ENCODE measurements at places on chromosomes 1 and 21.

DNA sequence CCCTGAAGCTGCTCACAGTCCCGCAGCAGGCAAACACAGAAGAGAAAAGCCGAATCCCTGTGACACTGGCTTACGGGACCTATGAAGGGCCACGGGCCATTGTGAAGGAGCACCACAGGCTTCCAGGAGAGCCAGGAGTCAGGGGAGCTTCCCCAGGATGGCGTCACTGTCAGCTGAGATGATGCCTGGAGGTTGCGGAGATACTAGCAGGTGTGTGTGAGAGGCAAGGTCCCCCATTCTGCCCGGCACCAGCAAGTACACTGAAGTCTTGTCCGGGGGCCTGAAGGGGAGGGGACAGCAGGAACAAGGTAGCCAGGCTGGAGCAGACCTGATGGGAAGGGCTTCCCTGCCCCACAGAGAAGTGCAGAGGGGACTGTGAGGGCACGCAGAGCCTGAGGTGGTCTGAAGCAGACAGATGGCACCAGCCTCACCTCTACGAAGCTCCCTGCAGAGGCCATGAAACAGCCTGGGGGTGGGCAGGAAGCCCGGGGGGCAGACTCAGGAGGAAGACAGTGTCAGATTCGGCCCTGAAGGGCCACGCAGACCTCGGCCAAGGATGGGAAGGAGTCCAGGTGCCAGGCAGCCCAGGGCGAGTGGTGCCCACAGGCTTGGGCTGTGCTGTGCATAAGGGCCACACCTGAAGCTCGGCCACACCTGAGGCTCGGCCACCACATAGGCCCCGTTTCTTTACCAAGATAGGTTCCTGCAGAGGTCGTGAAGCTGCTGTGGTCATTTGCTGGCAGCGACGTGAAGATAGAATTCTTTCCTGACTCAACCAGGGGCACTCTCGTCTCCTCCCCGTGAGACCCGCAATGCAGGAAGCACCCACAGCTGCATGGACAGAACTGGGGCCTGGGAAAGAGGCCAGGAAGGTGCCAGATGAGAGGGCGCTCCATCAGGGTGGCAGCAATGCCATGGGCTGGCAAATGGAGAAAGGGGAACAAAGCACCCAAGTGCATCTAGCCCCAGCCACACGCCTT is 10.1 kb downstream of the TCP10L start:
- no peak for DNase-seq

DNA sequence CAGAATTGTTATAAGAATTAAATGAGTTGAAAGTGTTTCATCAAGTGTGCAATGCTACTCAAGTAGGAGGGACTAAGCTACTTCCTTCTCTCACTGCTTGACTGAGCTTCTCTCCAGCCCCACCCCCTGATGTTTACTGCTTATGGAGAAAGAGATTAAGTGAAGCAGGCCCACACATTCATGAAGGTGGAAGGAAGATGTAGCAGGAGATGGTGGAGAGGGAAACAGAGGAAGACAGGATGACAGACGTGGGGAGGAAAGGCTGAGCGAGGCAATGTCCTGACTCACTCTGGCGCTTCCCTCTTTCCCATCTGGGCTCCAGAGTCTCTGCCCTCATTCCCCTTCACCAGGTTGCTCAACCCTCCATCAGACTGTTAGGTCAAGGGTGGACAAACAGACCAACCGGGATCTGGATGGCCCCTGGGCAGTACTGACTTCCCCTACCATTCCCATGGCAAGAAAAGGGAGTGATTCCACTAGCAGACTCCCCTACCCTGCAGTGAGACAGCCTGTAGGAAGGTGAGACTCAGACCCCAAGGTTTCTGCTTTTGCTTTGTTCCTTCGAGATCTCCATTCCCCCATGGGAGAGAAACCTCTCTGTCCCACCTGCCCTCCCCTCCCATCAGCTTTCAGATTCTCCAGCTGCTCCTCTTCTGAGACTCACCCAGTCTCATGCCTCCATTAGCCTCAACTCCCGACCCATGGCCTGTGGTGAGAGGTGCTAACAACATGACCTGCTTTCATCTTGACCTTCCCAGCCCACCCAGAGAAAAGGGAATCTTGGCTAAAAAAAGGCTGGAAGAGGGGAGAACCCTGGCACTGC is 3.1 kb upstream of the ARHGEF2 start:
- DNase-seq = no peak

GRCh38 chr1:13697738-13698137 is 2.2 kb upstream of the PRDM2 start:
- DNase-seq = no peak

GRCh38 chr1:117654493-117655219 is 48.8 kb downstream of the TENT5C start:
- DNase-seq = no peak

- no peak for DNase-seq
These were observed 4.9 kb upstream of the AKR1A1 start for GRCh38 chr1:45545553-45546310.

- no peak for DNase-seq
These were observed 50.3 kb downstream of the MYSM1 start for GRCh38 chr1:58649555-58649954.

- DNase-seq = no peak
These were observed 28.4 kb downstream of the MAPKAPK2 start for GRCh38 chr1:206713070-206713469.

DNA sequence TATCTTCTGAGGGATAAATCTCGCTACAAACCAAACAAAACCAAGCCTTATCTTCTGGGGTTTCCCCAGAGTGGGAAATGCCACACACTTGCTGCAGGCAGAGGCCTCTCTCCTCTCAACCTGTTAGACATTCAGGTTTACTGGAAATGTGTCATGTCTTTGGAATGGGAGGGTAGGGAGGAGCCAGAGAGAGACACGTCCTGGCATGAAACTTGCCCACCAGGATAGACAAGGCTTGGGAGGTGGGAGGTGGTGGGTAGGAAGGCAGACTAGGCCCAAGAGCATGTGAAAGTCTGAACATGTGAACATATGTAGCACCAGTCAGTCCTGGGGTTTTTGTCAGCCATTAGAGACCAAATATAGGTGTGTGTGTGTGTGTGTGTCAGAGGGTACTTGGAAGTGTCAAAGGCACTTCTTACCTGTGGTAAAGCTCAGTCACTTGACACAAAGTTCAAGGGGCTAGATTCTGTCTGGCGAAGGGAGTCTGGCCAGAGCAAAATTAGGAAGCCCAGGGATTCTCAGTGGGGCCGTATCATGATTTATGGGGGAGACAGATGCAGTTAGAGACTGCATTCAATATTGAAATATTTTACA is 32.4 kb upstream of the PIGC start:
- DNase-seq = no peak

DNA sequence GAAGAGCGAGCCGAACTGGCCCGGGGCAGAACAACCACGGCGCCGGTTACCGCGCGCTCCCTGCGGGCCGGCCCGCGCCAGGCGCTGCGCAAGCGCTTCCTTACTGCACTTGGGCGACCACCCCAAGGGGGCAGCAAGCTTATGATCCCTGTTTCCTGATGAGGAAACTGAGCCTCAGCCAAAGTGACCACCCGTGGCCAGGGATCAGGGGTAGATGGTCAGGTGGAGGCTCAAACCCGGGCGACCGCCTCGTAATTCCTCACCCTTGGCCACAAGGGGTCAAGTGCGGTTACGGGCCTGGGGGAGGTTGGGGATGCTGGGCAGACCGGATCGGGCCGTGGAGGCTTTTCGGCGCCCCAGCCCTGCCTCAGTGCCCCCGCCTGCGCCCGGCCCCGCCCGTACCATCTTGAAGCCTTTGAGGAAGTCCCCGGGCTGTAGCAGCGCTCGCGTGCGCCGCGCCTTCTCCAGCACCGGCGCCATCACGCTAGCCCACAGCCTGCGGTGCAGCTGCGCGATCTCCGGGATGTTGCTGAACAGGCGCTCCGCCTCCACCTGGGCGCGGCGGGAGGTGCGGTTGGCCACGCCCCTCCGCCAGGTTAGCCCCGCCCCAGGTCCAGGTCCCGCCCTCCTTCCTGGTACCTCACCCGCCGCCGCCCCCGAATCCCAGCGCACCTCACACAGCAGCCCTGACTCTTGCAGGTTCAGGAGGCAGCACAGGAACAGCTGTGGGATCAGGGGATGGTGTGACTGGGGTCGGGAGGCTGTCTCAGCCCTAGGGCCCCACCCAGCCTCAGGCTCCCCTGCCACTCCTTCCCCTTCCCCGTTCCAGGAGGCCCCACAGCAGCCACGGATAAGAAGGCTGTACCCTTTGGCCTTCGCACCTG is 5.4 kb upstream of the TNFRSF25 start:
- no peak for DNase-seq

DNA sequence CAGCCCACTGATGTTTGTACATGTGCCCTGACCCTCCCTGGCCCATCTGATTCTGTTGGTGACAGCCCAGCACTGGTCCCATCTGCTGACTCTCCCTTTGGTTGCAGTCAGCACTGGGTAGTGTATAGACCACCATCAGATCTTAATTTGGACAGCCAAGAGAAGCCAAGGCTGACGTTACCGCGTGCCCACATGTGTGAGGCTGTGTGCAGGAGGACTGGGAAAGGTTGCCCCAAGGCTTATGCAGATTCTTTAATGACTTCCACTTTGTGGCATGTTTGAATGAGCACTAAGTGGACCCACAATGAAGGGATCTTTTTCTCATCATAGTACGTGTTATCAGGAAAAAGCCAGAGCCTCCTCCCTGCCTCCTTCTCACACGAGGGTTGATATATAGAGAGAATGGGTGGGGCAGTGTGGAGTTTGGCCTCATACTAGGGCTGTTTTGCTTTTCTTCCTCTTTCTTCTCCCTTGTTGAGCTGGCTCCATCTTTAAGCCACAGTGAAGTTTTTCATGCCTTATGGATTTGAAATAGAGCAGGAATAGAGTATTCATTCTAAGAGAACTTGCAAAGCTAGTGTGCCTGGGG is 93.5 kb downstream of the NAV1 start:
- DNase-seq = no peak

GRCh38 chr1:184426278-184426674 is 39.4 kb downstream of the C1orf21 start:
- DNase-seq = no peak

- DNase-seq = no peak
These were observed 41.6 kb upstream of the EDN2 start for GRCh38 chr1:41525891-41526587.

DNA sequence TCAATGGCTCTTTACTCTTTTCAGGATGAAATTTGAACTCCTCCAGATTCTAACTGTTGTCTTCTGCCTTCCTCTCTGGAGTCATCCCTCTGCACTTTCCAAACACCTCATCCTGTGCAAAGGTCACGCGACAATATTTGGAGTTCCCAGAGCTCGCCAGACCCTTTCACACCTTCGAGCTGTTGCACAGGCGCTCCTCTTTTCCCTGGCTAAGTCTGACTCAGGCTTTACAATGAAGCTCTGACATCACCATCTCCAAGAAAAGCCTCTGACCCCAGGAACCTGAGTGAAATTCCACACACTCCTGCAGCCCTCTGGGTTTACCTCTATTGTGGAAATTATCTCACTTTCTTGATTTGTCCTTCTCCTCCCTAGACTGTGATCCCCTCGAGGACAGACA is 270.3 kb downstream of the RGS7 start:
- DNase-seq = no peak

- DNase-seq = no peak
These were observed 98.0 kb upstream of the BCAR3 start for GRCh38 chr1:93779540-93780165.

- no peak for DNase-seq
These were observed 37.5 kb downstream of the LRRC3 start for GRCh38 chr21:44492567-44493385.

DNA sequence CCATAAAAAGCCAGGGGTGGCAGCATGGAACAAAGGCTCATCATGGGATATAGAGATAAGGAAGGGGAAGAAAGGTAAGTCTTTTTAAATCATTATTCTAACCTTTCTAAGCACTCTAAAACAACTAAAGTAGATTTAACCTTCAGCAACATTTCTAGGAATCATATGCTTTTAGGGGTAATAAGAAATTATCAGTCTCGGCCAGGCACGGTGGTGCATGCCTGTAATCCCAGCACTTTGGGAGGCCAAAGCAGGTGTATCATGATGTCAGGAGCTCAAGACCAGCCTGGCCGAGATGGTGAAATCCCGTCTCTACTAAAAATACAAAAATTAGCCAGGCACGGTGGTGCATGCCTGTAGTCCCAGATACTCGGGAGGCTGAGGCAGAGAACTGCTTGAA is 20.3 kb upstream of the PHTF1 start:
- DNase-seq = no peak

DNA sequence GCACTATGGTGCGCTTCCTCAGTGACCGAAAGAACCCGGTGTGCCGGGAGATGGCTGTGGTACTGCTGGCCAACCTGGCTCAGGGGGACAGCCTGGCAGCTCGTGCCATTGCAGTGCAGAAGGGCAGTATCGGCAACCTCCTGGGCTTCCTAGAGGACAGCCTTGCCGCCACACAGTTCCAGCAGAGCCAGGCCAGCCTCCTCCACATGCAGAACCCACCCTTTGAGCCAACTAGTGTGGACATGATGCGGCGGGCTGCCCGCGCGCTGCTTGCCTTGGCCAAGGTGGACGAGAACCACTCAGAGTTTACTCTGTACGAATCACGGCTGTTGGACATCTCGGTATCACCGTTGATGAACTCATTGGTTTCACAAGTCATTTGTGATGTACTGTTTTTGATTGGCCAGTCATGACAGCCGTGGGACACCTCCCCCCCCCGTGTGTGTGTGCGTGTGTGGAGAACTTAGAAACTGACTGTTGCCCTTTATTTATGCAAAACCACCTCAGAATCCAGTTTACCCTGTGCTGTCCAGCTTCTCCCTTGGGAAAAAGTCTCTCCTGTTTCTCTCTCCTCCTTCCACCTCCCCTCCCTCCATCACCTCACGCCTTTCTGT is 7.3 kb upstream of the PIGV start:
- no peak for DNase-seq

GRCh38 chr1:173148971-173149370 is 58.2 kb downstream of the TNFSF4 start:
- no peak for DNase-seq

DNA sequence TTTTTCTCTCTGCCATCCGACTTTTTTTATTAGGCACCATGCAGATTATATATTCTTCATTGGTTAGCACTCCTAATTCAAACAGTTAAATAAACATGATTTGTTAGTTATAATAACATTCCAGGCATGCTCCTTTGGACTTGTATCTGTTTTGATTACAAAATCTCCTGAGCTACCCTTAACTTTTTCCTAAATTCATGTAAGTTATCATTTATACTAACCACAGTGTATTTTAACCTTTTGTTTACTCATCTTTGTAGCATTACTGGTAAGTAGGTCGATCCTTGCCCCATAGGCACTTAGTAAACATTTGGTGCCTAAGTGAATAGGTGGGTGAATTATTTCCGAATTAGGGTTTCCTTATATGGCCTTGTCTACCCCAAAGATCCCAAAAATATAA is 43.8 kb downstream of the MIER1 start:
- DNase-seq = no peak

- no peak for DNase-seq
These were observed 5.0 kb downstream of the PPOX start for GRCh38 chr1:161171191-161171590.

GRCh38 chr1:247561711-247562110 is 12.8 kb downstream of the GCSAML start:
- DNase-seq = no peak

- DNase-seq = no peak
These were observed 17.5 kb downstream of the BACH1 start for GRCh38 chr21:29316029-29316742.

DNA sequence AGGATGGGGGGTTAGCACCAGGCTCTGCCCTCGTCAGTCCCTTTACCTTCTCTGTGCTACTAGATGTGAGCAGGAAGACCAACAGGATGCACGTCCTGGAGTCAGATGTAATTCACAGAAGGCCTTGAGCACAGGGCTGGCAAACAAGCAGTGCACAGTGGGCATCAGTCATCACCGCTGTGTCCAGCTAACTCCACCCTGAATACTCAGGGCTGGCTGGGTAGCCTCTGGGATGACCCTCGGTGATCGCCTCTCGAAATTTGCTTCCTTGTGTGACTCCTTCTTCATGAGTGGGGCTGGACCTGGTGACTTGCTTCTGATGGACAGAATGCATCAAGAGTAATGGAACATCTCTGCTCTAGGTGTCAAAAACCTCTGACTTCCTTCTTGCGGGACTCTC is 92.2 kb upstream of the TMPRSS2 start:
- DNase-seq = no peak

Measured in NCI-H1930 (cell line).